ENCODE measurements at places on chromosomes 2 and 18.

DNA sequence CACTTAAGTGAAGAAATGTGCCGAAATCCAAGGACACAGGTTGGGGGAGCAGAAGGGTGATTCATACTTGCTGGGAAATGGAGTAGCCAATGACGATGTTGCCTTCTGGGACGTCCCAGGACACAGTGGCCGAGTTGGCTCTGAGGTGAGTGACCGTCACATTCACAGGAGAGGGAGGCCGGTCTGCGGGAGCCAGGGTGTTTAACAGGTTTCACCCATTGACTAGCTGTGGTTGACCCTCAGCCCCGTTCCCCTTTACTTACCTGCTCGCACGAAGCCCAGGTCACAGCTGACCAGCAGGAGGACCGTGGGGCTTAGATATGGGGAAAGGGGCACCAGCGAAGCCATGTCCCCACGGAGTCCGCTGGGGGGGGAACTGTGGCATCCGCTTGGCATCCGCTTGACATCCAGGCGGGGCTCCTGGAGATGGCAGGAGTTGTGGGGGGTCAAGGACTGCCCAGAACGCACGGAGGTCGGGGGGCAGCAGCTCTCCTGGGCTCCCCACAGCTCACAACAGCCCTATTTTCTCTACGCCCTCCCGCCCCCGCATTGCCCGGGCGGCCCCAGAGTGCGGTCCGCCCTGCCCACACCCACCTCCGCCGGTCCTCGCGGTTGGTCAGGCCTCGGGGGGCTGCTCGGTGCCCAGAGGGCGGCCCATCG is 586 bp downstream of the FNDC4 start:
- DNase-seq = no peak

GRCh38 chr2:41711736-41712135 is 336.1 kb upstream of the PKDCC start:
- no peak for DNase-seq

GRCh38 chr18:38243291-38243690 is 677.7 kb upstream of the CELF4 start:
- no peak for DNase-seq

DNA sequence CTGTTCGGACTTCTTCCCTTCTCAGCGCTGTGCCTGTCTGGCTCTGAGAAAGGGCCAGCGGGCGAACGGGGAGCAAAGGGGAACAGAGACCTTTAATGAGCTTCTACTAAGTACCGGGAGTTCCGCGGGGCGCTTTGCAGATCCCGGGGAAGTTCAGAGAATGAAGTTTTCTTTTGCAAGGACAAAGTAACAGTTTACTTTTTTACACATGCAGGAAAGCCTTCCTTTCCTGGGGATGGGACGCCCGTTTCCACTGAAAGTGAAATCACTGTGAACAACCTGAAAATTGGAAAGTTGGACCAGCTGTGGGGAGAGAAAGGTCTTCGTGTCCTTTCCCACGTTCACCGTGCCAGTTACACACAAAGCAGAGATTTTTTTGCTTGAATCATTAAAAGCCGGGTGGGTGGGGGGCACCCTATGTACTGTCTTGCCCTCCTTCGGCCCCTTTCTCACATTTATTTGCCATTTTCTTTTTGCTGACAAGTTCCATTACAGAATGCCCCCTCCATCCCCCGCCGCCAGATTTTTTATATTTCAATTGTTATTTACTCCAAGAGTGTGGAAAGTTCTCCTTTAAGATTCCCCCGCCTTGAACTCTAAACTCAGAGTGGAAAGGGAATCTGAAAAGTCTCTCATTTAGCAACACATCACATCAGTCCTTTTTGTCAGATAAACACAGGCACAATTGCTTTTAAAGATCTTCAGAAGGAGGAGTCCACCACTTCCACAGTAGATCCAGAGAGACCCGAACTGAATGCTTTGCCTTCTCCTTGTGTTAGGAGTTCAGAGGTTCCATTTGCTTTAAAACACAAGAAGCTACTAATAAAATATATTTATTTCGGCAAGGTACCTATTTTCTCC is 1.1 kb upstream of the FN1 start:
- peak; percentile 6 for DNase-seq

DNA sequence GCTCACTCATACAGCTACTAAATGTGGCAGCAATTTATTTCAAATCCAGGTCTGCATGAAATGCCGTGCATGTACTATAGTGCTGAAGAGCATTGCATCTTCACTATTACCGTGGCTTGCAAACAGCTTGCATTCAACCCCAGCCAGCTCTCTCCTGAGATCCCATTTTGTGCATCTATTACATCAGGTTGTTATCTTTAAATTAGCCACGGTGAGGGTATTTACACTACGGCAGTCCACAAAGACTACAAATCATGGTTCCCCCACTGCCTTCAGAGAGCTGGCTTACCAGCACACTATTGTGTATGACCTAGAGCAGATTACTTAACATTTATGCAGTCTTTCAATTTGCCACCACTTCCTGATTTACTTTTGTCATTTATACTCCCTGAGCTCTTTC is 621.3 kb upstream of the LRATD1 start:
- peak; percentile 74 for DNase-seq

- no peak for DNase-seq
Measured at GRCh38 chr2:174778085-174778981, 14.1 kb upstream of the CHRNA1 start.

GRCh38 chr18:47931718-47932103 is 1.3 kb upstream of the SMAD2 start:
- no peak for DNase-seq

GRCh38 chr2:191565647-191566198 is 112.2 kb upstream of the NABP1 start:
- no peak for DNase-seq

DNA sequence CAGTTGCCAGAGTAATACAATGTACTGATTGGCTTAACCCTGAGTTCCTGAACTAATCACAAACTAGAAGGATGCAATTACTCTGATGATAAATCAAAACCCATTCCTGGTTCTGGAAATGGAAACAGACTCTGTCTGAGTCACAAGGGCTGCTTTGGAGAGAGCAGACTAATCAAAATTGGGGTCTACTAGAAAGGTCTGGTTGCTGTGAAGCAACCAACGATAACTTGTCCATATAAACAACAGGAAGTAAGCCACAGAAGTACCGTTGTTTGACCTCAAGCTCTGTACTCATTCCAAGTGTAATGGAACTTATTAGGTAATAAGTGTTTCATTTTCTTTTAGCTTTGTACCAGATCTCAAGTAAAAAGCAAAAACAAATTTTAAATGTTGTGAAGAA is 49.7 kb downstream of the RASGRP3 start:
- no peak for DNase-seq

- DNase-seq = peak; percentile 20
Measured at GRCh38 chr18:13447621-13448334, 229.2 kb downstream of the LDLRAD4 start.

DNA sequence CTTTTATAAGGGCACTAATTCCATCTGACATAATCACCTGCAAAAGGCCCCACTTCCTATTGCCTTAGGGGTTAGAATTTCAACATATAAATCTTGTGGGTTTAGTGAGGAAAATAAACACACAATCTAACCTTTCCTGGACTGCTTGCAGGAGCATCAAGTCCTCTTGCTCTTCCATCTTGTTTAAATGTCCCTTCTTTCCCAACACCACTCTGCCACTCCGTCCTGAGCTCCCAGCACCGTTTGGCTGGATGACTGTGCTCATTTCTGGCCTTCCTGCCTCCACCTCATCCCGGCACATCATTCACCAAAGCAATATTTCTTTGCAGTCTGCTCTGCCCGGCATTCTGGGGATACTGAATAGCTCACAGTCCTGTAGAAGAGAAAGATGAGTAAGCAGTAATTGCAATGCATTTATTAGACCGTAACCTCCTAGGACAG is 247.8 kb downstream of the BCL2 start:
- DNase-seq = no peak

- no peak for DNase-seq
Measured at GRCh38 chr2:172931256-172931894, 144.3 kb upstream of the MAP3K20 start.

DNA sequence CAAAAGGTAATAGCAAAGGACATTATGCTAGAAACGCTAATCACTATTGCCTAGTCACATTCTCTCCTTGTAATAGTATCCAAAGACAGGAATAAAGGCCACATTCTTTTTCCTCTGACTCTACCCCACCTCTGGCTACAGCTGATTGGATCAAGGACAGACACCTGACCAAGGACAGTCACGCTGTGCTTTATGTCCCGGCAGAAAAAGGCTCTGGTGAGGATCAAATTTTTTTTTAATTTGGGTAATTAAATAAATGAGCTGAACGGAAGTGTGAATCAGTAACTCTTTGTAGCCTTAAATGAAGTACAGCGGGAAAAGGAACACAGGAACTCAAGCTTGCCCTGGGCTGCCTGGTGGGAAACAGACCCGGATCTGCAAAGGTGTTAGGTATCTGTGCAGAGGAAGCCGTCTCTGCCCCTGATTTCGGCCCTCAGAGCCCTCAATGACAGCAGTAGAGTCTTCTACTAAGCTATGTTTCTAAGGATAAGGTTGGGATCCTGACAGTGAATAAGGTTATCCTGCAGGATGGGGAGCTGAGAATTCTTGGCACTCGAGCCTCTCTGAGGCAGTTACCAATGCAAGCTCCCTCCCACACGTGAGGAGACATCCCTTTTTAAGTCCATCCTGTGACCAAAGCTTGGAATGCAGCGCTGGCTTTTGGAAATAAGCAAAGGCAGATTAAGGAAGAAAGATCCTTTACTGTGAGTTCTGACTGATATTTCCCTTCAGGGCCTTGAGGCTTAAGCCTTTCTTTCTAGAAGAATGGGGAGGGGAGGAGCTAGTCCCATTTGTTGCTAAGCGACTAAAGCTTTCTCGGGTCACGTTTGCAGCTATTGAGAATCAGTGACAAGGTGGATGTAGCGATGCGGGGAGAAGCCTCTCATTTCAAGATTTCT is 37.8 kb upstream of the IKZF2 start:
- no peak for DNase-seq

DNA sequence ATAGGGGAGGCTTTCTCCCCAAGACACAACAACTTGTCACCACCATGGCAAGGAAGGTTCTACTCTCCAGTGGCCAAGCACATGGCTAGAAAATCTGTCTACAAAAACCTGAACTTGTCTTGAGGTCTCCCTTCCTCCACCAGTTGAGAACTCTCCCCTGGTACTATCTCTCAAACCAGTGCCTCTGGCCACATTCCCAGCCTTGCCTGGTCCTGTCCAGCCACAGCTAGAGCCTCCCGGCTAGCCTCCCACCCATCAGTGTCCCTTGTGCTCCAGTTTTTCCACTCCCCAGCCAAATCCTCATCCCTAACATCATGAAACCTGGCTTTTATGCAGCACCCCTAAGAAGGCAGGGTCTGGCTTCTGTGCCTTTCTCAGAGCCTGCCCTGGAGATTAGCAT is 21.2 kb upstream of the FZD5 start:
- no peak for DNase-seq

GRCh38 chr2:196951973-196952372 is 25.5 kb upstream of the PGAP1 start:
- no peak for DNase-seq

DNA sequence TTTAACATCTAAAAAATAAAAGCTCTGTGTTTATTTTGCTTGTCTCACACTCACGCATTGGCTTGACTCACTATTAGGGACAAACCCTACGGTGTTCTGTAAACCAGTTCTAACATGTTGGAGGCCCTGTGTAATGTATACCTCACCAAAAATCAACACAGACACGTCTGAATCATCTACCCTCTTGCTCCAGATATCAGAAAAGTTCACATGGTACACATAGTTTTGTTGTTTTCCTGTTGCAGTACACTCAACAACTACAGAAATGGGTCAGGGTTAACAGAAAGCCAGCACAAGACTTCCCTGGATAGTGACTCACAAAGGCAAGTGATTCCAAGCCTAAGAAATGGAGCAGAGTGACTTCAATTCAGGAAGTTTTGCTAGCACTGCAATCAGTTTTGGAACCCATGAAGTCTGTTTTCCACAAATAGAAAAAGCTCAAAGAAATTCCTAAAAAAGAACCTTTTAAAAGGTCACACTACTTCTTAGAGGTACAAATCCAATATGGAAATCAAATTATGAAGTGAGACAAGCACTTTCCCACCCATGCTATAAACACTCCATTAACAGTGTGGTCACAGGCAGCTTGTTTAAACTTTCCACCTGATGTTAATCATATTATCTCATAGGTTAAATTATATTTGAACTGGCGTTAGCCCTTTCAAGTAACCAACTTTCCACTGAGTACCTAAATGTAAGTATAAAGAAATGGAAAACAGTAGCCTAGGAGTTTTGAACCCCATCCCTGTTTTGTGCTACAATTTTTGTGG is 87.4 kb downstream of the GAREM1 start:
- DNase-seq = no peak

DNA sequence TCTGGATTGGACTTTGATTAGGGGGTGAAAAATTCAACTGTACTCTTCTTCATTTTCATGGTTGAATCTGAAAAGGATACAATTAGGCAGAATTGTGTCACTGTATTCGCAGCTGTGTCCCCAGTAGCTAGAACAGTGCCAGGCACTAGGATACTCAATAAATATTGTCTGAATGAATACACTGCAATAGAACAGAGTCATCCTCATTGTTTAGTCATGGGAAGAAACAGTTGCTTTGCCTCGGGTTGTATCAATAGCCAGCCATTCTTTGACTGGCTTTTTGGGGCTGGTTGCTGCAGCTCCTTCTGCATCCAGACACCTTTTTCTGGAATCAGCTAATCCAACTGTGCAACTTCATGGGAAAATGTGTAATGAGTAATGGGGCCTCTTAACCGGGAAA is 18.1 kb upstream of the DYNC1I2 start:
- DNase-seq = peak; percentile 10

- no peak for DNase-seq
Measured at GRCh38 chr18:4658804-4659203, 203.7 kb upstream of the DLGAP1 start.

DNA sequence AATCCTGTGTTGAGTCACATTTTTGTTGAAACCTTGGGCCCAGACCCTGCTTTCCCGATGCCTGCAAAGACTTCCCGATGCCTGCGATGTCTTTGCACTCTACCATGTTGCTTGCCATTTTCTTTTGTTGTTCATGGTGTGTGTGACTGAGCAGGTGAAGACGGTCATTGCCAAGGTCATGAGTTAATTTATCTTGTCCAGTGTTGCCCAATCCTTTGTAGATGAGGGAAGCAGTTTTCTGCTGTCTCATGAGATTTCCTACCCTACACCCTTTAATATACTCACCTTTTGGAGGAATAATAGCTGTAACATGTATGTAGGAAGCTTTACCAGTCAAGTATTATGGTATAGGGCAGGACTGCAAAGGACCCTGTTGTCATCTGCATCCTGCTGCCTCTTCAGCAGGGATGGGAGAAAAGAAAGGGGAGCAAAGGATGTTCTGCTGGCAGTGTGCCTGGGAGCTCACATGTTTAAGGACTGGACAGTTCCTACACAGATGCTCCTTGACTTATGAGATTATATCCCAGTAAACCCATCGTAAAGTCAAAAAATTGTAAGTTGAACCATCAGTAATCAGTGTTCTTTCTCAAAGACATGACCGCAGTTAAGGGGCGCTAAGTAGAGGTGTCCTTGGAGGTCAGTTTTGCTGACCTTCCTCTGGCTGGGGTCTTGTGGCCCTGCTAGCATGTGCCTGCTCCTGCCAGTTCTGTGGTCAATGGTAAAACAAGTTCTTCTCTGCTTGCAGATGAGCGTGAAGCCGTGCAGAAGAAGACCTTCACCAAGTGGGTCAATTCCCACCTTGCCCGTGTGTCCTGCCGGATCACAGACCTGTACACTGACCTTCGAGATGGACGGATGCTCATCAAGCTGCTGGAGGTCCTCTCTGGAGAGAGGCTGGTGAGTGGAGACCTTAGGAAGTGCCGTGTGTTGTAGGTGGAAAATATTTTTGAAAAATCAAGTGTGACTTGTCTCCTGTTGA is 124.8 kb upstream of the EML6 start:
- no peak for DNase-seq

Measured in NCI-H2081 (cell line).